ENCODE measurements at places on chromosomes 11 and 22.

GRCh38 chr11:29293825-29294224 is 723.0 kb downstream of the KCNA4 start:
- no peak for DNase-seq

DNA sequence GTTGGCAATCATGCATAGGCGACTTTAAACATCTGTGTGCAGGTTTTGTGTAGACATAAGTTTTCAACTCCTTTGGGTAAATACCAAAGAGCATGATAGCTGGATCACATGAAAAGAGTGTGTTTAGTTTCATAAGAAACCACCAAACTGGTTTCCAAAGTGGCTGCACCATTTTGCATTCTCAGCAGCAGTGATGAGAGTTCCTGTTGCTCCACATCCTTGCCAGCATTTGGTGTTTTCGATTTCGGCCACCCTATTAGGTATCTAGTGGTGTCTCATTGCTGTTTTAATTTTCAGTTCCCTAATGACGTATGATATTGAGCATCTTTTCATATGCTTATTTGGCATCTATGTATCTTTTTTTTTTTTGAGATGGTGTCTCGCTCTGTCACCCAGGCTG is 62.8 kb upstream of the CCND1 start:
- DNase-seq: no peak

GRCh38 chr11:75013051-75013450 is 24.3 kb downstream of the NEU3 start:
- no peak for DNase-seq

GRCh38 chr11:76329084-76329648 is 51.8 kb downstream of the THAP12 start:
- no peak for DNase-seq

DNA sequence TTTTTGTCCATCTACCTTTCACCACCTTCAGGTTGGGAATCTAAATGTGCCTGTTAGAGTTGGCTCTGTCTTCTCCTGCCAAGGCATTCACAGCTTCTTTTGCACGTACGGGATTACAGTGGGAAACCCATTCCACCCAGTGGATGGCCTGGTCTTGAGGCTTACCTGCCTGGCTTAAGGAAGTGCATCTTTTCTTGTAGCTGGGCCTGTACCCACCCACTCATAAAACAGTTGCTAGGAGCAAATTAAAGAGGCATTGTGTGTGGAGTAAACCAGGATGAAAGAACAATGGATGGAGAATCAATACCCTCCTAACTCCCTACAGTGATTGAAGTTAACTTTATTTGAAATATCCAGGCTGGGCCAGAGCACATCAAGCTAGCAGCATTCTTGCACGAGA is 71.6 kb downstream of the TEAD1 start:
- DNase-seq: no peak

DNA sequence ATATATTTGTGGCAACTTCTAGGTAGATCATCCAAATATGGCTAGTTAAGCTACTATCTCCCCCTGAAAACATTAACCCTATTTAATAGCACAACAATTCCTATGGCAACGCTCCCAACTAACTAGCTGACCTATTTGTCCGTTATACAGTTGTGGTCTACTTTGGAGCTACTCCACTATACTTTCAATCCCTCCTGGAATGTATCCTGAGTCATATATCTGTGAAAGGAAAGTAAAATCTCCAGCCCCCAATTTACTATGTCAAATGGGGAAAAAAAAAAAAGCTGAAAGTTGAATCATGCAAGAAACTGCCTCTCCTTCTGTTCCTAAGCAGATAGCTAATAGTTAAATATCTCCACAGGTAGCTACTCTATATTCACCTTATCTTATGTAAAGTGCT is 128.5 kb downstream of the CD44 start:
- DNase-seq: no peak

GRCh38 chr11:20374741-20375300 is 11.3 kb downstream of the HTATIP2 start:
- no peak for DNase-seq

GRCh38 chr11:47980907-47981621 is 705 bp downstream of the PTPRJ start:
- DNase-seq: no peak

DNA sequence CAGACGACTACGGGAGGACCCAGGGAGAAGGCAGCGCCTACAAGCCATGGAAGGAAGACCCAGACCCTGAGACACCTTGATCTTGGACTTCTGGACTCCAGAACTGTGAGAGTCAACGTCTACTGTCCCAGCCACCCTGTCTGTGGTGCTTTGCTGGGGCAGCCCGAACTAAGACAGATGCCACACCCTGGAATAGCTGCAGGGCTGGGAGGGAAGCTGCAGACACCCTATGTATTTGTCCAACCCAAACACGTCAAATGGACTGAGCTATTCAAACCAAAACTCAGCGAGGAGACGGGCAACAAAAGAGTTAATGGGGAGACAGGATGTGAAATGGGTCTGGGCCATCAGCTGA is 169.3 kb downstream of the CTTN start:
- no peak for DNase-seq

DNA sequence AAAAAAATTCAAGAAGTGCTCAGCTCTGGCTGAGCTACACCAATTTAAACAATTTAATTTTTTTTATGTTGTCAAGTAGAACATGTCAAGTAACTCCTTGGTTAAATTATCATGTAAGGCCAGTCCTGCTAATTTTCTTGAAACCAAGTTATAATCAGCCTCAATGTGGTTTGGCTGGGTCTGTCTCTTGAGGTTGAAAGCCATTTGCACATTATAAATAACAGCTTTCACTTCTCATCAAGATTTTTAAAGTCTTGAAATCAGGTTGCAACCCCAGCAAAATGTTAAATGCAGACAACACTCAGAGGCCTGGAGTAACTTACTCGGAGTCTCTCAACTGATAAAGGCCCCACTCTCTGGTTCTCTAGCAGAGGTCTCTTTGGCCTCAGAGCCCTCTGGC is 324.4 kb downstream of the BRD1 start:
- DNase-seq: no peak

DNA sequence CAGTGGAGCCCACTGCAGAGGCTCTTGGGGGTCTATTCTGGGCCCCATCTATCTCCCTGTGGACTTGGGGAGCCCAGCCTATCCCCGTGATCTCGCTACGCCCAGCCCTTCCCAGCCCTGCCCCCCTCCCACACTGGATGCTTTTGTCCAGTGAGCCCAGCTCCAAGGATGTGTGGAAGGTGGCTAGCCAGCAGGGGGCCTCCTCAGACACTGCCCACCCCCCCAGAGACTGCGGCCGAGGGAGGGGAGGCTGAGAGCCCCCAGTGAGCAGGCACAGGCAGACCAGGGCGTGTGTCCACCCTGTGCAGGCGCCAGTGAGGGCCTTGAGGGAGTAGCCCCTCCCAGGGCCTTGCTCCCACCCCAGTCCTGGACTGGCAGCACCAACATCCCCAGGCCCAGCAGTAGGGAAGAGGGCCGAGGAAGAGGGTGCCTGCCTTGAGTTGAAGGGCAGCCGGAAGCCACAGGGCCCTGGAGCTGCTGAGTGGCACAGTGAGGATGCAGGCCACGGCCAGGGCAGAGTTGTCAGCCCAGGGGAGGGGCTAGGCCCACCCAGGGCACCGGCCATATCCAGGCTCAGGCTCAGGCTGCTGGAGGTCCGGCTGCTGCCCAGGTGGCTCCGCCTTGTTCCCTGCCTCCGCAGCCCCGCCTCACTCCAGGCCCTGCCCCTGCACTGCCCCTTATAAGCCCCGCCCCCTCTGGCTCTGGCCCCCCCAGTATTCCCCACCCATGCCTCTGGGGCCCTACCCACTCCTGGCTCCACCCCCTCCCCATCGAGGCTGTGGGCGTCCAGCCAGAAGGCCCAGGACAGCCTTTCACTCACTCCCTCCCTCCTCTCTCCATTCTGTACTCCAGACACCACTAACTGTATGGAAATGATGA is 28.0 kb downstream of the MOB2 start:
- no peak for DNase-seq

DNA sequence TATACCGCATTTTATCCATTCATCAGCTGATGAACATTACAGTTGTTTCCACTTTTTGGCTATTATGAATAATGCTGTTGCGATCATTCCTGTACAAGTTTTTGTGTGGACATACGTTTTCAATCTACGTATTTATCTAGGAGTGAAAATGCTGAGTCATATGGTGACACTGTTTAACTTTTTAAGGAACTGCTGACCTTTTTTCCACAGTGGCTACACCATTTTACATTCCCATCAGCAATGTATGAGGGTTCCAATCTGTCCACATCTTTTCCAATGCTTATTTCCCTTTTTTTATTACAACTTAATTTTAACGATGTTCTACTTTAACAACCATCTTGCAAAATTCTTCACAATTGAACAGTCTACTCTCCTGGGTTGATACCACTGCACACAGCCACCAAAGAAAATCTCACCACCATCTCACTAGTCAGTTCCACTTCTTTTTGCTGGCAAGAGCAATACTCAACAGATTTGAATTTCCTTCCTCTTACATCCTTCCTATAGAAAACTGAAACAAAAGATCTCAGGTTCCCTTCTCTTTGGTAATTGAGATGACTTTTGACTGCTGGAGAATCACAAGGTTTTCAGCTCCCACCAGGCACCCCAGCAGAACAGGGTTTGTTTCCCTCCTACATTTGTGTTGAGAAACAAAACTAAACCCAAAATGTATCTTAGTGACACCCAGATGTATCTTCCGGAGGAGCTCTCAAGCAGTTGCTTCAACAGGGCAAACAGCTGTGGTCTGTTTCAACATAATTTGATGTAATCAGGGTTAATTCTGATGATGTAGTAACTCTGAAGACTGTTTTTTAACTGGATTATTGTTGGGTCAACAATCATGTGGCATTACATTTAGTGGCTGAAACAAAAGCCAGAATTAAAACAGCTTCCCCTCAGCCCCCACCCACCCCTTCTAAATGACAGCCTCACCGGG is 7.0 kb upstream of the GAB2 start:
- DNase-seq: no peak

DNA sequence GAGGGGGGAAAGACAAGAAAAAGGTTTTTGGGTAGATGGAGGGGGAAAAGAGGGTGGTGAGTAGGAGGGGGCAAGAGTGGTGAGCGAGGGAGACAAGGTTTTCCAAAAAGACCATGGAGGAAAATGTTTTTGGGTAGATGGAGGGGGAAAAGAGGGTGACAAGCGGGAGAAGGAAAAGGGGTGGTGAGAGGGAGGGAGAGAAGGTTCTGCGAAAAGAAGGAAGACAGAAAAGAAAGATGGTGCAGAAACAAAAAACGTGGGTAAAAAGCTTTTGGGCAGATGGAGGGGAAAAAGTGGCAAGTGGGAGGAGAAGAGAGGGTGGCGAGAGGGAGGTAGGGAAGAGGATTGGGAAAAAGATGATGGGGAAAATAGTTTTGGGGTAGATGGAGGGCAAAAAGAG is 116.0 kb upstream of the SERPIND1 start:
- DNase-seq: no peak

- no peak for DNase-seq
Measured at GRCh38 chr11:132046288-132046865, 676.0 kb downstream of the NTM start.

DNA sequence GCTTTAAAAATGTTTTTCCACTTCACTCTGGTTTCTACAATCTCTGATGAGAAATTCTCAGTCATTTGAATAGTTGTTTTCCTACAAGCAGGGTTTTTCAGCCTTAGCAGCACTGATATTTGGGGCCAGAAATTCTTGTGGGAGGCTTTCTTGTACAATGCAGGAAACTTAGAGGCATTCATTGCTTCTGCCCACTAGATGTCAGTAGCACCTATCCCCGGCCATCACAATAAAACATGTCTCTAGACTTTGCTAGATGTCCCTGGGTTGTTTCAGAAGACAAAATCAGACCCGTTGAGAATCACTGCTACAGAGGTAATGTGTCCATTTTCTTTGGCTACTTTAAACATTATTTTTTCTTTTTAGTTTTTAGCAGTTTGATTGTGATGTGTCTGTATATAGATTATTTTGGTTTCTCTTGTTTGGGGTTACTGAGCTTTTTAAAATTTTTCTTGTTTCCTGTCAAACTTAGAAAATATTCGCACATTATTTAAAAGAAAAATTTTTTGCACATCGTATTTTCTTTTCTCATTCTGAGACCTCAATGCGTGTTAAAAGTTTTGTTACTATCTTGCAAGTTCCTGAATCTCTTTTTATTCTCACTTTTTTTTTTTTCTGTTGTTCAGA is 60.8 kb upstream of the CCDC179 start:
- DNase-seq: no peak

All from stimulated activated CD4-positive, alpha-beta T cell treated with anti-CD3 and anti-CD28 coated beads, Interleukin-1b, Interleukin-23, amount 100 ng/mL, for 1 hour (primary cell).